ENCODE measurements at places on chromosomes 13 and 19.

DNA sequence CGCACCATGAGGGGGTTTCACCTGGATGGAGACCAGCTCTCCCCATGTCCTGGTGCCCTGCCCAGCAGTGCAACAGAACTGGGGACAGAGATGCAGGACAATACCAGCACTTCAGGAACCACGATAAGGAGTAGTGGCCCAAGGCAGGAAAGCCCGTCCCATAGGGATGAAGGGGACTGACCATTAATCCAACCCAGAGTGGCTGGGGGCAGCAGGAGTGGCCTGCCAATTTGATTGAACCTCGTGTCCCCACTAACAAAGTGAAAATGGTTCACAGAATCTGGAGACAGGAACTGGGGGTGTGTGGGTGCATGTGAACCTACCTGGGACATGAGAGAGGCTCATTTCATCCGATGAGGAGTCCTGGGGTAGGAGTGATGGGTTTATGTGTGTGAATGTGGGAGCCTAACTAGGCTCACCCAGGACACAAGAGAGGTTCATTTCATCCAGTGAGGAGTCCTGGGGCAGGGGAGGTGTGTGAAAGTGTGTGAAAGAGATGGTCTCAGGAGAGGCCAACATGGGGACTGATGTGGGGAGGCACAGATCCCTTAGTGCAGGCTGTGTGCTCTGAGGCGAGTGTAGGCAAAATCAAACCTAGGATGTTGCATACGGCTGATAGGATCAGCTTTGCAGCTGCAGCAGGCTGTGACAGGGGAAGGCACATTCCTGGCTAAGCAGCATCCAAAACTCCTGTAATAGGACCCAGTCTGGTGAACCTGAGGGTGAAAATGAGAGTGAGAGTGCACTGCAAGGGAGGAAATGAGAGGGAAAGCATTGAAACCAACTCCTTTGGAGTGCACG lies 98.2 kb downstream of the ZNF429 start:
- DNase-seq = no peak

- DNase-seq = no peak
Observed at GRCh38 chr19:11659612-11660011, 62.3 kb downstream of the ZNF627 start.

DNA sequence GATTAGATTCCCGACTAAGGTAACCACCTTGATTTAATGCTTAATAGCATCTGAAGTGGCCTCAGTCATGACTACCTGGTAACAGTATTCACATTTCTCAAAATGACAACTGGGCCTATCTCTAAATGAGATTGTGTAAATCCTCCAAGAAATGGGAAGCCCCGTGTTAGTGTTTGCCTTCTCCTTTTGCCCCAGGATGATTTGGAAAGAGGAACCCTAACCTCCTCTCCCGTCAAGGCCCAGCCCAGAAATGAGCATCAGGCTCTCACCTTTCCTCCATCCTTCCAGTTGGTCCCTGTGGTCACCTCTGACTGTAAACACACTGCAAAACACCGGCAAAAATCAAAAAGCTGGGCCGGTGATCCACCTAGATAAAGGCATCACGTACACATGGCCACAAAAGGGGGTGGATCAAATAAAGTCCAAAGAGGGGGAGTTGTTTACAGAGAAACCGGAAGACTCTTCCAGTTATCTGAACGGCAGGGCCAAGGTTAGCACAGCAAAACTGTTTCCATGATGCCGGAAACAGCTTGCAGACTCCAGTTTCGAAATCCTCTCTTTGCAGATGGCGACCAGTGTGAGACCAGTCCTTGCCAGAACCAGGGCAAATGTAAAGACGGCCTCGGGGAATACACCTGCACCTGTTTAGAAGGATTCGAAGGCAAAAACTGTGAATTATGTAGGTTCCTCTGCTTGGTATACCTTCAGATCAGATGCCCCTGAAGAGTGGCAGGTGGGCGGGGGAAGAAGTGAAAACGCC lies 16.4 kb downstream of the F10 start:
- no peak for DNase-seq

- no peak for DNase-seq
Observed at GRCh38 chr13:110258876-110259631, 47.9 kb downstream of the COL4A1 start.

GRCh38 chr19:47275791-47276461 lies 1.2 kb downstream of the INAFM1 start:
- DNase-seq = no peak

GRCh38 chr13:37349916-37350315 lies 244.5 kb upstream of the CSNK1A1L start:
- DNase-seq = no peak

DNA sequence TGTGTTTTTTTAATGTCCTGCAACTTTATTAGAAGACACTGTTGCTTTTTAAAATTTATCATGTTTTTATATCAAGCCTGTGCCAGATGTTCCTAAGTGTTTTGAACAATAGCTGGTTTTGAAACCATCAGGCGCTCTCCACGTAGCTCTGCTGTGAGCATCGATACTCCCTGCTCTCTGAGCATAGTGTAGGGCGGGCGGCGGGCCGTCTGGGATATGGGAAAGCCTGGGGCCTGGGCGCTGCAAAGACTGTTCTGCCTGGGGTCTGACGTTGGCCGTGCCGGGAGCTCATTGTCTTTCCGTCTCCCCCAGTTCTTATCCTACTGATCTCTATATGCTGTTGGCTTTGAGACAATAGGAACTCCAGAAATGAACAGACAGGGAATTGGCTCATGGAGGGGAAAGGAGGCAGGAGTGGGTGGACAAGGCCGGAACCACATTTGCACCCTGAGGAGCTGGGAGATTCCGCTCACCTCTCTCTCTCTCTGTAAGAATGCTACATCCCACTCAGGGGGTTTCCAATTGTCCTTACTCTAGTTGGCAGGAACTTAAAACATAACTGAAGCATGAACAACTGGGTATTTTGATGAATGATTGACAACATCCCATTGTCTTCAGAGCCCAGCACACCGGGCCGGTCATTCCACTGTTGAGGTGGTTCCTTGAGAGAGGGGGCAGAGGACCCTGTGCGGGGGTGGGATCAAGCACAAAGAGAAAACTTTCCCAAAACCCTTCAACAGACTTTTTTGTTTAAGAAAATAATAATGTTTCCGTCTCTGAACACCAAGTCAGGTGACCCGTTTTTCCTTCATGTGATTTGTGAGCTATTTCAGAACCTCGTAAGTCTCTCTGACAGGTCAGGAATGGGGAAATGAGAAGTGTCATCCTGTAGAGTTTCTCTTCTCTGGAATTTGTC lies 64.7 kb downstream of the COL4A2 start:
- DNase-seq = no peak

DNA sequence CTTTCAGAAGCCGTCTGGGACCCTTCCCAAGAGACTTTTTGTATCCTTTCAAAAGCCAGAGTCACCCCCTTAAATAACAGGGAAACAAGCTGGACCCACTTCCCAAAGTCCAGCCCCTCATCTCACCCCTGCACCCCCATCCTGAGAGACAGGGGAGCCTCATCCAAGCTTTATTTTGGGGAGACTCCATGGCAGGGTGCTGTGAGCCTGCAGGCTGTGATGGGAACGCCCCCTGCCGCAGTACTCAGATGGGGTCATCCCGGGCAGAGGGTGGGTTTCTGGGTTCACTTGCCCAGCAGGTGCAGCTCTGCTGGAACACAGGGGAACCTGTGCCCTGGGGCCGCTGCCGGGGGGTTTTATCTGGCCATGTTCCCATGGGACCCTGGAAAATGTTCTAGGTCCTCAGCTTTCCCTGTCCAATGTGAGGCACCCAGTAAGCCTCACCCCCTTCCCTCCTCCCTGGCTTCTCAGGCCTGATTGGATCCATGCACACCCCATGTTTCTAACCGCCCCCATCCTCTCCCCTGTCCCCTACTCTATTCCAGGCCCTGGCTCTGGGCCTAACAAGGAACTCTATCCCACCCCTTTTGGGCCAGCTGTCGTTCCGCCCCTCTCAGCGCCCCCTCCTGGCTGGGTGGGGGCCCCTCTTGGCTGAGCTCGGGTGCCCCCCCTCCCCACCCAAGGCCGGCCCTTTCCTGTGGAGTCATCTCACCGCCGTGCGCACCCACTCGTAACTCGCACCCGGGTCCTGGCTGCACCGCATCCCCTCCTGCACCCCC lies 1.0 kb downstream of the HIF3A start:
- DNase-seq = no peak

- DNase-seq = no peak
Observed at GRCh38 chr13:28425793-28426192, 69.1 kb downstream of the FLT1 start.

DNA sequence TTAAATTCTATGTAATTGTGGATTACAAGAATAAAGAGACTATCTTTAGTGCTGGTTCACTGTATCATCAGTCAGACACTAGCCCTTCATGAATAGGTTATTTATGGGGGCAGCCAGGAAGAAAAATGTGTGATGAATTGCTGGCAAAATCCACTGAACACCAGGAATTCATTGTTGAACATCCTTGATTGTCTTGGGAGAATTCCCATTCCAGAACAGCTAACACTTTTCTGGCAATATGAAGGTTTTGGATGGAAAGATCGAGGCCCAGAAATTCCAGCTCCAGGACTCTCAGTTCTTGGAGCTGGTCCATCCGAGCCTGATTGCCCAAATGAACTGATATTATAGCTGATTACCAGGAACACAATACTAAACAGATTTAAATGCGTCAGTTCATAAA lies 11.5 kb upstream of the SPART start:
- DNase-seq = no peak

DNA sequence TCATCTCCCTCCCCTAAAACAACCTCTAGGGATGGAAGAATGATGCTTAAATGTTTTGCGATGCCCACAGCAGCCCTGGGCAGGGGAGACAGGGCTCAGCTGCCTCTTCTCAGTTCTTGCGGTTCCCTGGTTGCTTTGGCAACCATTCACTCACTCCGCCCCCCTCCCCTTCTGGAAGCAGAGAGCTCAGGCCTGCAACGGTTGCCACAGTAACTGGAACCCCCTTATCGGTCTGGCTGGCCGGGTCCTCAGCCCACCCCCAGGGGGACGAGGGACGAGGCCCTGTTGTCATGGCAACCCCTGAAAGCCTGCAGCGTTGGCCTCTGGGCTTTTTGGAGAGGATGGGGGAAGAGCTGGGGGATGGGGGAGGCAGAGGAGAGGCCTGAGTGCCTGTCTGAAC lies 19.5 kb downstream of the NOVA2 start:
- DNase-seq = peak; percentile 54

GRCh38 chr13:94205896-94206295 lies 273.6 kb downstream of the DCT start:
- DNase-seq = no peak

GRCh38 chr19:43526884-43527859 lies at the start of gene ETHE1:
Gene ETHE1 (minus strand): TSS chr19:43527201. CDS start chr19:43527177, 24 bp downstream.
- peak; percentile 52 for DNase-seq

- no peak for DNase-seq
Observed at GRCh38 chr13:95382411-95382810, 81.2 kb upstream of the ABCC4 start.

GRCh38 chr13:97000295-97000925 lies 6.1 kb upstream of the OXGR1 start:
- no peak for DNase-seq

DNA sequence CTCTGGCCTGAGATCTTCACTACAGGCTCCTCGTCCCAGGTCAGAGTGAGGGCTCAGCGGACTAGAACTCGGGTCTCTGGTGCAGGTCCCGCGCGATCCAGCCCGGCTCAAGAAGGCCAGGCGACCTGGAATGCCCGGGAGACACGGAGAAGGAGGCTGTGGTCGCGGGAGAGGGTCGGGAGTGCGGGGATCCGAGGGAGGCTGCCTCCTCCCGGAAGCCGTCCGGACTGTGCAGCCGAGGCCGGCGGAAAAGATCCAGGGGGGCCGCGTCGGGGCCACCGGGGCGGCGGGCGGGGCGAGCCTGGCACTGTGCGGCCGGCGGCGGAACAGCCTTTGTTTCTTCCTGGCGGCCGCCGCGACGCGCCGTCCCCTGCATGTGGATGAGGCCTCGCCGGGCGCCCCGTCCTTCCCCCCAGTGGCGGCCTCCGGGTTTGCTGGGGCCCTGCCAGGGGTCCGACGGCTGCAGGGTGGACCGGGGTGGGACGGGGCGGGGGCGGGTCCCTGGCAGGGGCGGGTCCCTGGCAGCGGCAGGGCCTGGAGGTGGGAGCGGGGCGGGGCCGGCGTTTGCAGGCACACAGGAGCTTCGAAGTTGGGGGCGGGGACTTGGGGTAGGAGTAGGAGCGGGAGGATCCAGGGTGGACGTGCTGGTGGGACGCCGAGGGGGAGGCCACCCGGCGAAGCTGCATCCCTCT lies 1.0 kb upstream of the SLC7A10 start:
- peak; percentile 22 for DNase-seq

DNA sequence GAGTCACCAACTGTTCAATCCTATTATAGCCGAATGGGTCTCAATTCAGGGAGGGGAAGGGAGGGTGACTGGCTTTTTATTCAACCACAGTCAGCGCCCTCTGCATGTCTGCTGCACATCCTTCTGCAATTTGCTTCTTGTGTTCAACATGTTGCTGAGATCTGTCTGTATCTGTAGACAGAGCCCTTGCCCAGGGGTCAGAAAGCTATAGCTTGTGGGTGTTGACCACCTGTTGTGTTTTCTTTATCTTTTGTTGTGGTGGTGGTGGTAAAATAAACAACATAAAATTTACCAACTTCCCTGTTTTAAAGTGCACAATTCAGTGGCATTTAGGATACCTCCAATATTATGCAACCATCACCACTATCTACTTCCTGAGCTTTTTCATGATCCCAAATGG lies 12.2 kb downstream of the PPP1R12C start:
- no peak for DNase-seq

- no peak for DNase-seq
Observed at GRCh38 chr19:7925171-7925851, 624 bp downstream of the CTXN1 start.

- no peak for DNase-seq
Observed at GRCh38 chr13:23642110-23642509, 71.9 kb downstream of the TNFRSF19 start.

DNA sequence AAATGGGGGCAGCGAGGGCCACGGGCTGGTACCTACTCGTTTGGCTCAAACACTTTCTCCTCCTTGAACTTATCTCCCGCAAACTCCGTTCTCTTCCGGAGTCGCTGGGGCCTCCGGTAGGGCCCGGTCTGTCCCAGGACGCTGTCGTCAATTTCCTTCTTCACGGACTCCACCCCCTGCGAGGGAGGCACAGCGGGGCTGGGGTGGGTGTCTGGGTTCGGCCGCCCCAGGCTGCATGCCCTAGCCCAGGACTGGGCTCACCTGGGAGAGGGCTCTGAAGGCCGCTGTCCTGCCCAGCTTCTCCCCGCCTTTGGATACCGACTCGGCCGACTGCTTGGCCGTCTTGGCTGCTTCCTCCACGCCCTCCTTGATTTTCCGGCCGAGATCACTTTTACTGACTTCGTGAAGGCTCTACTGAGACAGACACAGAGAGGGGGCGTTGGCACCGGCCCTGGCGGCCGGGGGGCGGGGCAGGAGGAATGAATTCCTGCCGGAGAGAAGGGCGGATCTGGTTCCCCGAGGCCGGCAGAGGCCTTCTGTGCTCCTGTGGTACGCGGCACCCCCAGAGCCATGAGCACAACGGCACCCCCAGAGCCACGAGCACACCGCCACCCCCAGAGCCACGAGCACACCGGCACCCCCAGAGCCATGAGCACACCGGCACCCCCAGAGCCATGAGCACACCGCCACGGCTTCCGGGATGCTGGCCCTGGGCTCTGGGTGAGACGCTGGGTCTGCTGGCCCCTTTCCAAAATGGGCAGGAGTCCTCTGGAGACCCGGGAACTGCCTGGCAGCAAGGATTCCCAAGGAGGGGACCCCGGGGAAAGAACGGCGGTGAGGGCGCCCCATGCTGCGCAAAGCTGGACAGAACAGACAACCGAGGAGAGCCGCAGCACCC lies 8.1 kb upstream of the CTXN1 start:
- DNase-seq = no peak
